Activated CD8-positive, alpha-beta memory T cell treated with anti-CD3 and anti-CD28 coated beads, Interleukin-2, amount 10 ng/mL, durations not matched to agents 7 days and 5 days (primary cell): ENCODE measurements at places on chromosomes 7 and 10.

- no peak for DNase-seq
- H3K4me1 ChIP-seq, result no peaks in the 10 kb centered on the region
- H3K27me3 ChIP-seq, result peaks cover 17% of the 10 kb centered on the region
- no peaks in the 10 kb centered on the region for H3K36me3 ChIP-seq
These were observed 355.3 kb upstream of the NPVF start for GRCh38 chr7:25583621-25584020.

DNA sequence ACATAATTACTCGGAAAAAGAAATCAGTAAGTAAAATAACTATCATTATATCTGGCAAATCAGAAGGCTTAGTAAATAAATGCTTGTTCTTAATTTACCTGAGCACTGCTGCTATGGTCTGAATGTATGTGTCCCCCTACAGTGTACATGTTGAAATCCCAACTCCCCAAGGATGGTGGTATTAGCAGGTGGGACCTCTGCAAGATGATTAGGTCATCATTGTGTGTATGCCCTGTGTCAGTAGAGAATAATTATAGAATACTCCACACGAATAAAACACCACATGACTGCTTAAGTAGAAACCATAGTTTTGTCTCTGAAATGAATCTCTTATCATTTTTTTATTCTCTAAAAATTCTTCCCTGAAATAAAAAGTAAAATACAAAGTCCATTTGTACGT, 101.6 kb downstream of the RNF133 start:
- no peak overlapping the region for H3K27ac ChIP-seq
- H3K4me1 ChIP-seq, result no peaks in the 10 kb centered on the region

DNA sequence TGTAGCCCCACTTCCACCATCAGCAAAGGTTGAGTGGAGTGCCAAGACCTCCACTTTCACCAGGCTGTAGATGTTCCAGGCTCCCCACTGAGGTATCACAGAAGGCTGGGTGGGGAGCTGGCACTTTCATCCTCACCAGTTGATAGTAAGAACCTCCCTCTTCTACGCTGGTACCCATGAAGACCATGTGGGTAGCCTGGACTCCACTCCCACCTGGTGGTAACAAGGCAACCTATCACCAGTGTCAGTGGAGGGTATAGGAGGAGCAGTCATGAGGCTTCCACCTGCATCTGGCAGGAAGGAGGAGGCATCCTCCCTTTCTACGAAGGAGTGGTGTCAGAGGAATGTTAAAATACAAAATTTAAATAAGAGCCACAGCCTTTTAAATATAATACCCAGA, 4.4 kb downstream of the SMIM30 start:
- H3K4me3 ChIP-seq, result no peak overlapping the region
- peaks cover 21% of the 10 kb centered on the region for H3K36me3 ChIP-seq
- peaks cover 21% of the 10 kb centered on the region for H3K4me1 ChIP-seq
- no peak for DNase-seq
- H3K27me3 ChIP-seq, result no peaks in the 10 kb centered on the region

DNA sequence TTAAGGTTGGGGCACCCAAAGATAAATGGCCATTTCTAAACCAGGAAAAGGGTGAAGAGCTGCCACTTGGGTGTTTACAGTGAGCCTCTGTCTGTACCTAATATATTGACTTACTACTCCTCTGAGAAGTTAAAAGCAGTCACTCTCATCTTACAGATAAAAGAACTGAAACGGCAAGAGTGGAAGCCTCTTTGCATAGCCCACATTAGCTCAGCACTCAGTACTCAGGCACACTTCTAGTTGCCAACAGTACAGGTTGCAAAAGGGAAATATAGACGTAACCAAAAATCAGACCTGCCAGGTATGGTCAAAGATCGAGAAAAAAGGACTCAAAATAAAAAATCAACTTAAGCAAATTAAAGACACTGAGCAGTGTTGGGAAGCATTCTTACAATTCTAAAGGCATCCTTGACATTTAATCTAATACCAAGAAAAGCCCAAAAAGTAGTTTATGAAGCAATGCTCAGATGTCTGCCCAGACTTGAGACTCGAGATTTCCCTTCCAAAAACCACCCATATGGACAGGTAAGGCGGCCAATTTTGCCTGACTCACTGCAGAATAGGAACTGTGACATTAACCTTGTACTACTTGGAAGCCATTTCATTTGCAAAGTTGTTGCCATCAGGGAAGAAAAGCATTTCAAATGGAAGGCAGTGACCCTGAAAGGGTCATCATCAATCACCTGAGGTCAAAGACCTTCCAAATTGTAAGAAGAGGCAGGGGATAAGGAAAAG, 139.3 kb downstream of the SLC25A13 start:
- H3K4me3 ChIP-seq, result no peak overlapping the region
- H3K4me1 ChIP-seq, result no peaks in the 10 kb centered on the region
- H3K27me3 ChIP-seq, result no peaks in the 10 kb centered on the region
- DNase-seq, result no peak

DNA sequence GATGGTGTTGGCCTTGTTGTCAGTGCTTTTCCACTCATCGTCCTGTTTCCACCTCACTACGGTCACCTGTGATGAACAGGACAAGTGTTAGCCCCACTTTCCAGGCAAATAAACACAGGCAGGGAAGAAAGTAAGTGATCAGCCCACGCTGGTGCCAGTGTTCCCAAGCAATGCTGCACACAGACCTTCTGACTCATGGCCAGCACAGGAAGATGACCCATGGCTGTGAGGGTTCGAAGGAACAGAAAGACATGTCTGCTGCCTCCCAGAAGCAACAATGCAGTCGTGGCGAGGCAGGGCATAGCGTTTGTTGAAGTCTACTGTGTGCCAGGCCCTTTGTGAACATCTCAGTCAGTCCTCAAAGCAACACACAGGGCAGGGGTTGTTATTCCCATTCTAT, 35.7 kb downstream of the SLC29A3 start:
- DNase-seq, result no peak
- H3K36me3 ChIP-seq, result no peaks in the 10 kb centered on the region
- H3K27me3 ChIP-seq, result no peaks in the 10 kb centered on the region

- H3K36me3 ChIP-seq, result no peaks in the 10 kb centered on the region
- H3K4me1 ChIP-seq, result no peaks in the 10 kb centered on the region
- no peak overlapping the region for H3K4me3 ChIP-seq
- no peaks in the 10 kb centered on the region for H3K27me3 ChIP-seq
These were observed 202.2 kb upstream of the KIAA1217 start for GRCh38 chr10:24006741-24007140.

- H3K36me3 ChIP-seq, result peaks cover 35% of the 10 kb centered on the region
- H3K27ac ChIP-seq, result no peak overlapping the region
- H3K27me3 ChIP-seq, result no peaks in the 10 kb centered on the region
- DNase-seq, result no peak
- H3K4me1 ChIP-seq, result no peaks in the 10 kb centered on the region
These were observed 29.0 kb downstream of the DHTKD1 start for GRCh38 chr10:12097791-12098190.

DNA sequence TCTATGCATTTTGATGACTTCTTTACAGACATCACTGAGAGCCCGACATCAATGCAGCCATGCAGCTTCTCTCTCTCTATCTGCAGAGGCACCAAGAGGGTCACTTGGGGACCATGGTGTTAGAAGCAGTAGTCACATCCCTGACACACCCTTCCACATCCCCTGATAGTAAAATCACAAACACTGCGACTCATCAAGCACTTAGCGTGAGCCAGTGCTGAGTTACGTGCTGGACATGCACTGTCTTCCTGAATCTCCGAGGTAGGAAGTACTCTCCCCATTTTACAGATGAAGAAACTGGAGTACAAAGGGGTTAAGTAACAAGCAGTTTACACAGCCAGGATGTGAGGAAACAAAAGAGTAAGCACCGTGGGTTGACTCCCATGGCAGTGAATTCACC, 109.2 kb downstream of the OSBPL3 start:
- no peak for DNase-seq
- no peaks in the 10 kb centered on the region for H3K27me3 ChIP-seq
- H3K36me3 ChIP-seq, result peaks cover 55% of the 10 kb centered on the region
- peaks cover 39% of the 10 kb centered on the region for H3K4me1 ChIP-seq
- H3K4me3 ChIP-seq, result no peak overlapping the region
- no peak overlapping the region for H3K27ac ChIP-seq

DNA sequence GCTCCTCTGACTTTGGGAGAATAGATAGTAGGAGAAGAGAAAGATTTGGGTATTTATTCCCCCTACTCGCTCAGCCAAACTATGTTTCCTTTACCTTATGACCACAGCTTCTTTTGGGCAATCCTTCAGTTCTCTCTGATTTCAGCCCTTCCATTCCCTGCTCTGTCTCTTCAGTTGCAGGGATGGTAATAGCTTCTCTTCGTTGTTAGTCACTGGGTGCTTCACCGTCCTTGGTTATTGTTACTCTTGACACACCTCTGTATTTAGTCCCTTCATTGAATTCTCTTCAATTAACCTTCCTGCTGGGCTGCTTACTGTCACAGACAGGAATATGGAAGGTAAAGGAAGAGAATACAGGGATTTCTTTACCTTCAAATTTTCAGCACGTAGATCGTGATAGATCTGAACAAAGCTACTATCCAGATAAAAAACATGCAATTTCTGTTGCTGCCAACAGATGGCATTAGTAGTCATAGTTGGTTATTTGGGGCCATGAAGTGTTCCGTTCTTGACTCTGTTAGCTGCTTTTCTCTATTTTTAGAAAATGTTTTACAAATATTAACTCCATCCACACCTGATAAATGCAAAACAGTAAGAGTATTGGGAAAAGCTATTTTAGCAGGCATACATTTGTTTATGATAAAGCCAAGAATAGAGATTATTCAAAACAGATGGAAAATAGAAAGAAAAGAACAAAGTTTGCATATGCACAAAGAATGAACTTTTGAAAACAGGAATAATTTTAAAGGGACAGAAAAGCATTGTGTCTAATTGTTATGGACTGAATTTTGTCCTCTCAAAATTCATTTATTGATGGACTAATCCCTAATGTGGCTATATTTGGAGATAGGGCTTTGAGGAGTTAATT, 14.0 kb upstream of the PTTG1IP2 start:
- H3K4me3 ChIP-seq, result no peak overlapping the region
- H3K4me1 ChIP-seq, result peaks cover 6% of the 10 kb centered on the region

GRCh38 chr10:121519901-121520493, 78.2 kb downstream of the FGFR2 start:
- H3K27ac ChIP-seq, result no peak overlapping the region
- DNase-seq, result no peak
- H3K4me1 ChIP-seq, result peaks cover 8% of the 10 kb centered on the region

GRCh38 chr10:77310288-77310840, 327.2 kb downstream of the KCNMA1 start:
- no peaks in the 10 kb centered on the region for H3K36me3 ChIP-seq
- no peak overlapping the region for H3K27ac ChIP-seq
- DNase-seq, result no peak

DNA sequence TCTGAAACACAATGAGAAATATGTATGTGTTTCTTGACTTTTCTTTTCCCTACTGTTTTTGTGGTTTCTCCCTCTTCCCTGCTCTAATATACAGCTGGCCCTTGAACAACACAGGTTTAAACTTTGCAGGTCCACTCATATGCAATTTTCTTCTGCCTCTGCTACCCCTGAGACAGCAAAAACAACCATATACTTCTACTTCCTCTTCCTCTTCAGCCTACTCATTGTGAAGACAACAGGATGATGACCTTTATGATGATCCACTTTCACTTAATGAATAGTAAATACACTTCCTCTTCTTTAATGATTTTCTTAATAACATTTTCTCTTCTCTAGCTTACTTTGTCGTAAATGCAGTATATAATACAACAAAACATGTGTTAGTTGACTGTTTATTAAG, 35.0 kb upstream of the DGKB start:
- no peaks in the 10 kb centered on the region for H3K27me3 ChIP-seq
- no peaks in the 10 kb centered on the region for H3K36me3 ChIP-seq
- no peak overlapping the region for H3K4me3 ChIP-seq

GRCh38 chr7:33556472-33556871, 348.9 kb upstream of the BMPER start:
- no peak for DNase-seq
- H3K27me3 ChIP-seq, result no peaks in the 10 kb centered on the region
- H3K27ac ChIP-seq, result no peak overlapping the region
- no peak overlapping the region for H3K4me3 ChIP-seq

DNA sequence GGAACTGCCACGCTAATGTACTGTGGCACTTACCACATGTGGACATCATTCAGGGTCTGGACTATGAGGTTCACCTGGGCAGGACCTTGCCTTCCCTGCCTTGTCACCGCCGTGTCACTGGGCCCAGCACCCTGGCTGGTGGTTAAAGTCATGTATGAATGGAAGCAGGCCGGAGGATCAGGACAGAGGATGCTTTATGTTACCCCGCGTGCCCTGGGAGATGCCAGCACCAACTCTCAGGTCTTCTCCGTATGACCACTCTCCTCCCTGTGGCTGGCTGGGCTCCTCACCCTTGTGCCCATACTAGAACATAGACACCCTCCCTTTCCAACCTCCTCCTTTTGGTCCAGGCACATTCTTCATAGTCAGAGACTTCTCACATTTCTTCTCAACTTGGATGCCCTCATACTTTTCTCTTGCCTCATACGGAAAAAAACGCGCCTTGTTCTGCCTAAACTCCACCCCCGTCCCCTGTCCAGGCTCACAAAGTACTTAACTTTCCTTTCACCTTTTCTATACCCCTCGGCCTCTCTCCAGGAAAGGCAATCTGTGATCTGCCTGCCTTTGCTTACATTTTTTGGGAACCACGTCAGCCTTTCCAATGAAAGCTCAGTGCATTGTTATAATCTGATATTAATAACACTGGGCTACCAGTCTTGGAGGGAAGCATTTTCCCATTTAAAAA, 240.0 kb downstream of the TEX36 start:
- H3K4me3 ChIP-seq, result no peak overlapping the region
- H3K36me3 ChIP-seq, result no peaks in the 10 kb centered on the region

GRCh38 chr7:158166386-158167340, 421.0 kb downstream of the PTPRN2 start:
- H3K27ac ChIP-seq, result no peak overlapping the region
- no peak overlapping the region for H3K4me3 ChIP-seq
- H3K27me3 ChIP-seq, result no peaks in the 10 kb centered on the region
- no peaks in the 10 kb centered on the region for H3K4me1 ChIP-seq

DNA sequence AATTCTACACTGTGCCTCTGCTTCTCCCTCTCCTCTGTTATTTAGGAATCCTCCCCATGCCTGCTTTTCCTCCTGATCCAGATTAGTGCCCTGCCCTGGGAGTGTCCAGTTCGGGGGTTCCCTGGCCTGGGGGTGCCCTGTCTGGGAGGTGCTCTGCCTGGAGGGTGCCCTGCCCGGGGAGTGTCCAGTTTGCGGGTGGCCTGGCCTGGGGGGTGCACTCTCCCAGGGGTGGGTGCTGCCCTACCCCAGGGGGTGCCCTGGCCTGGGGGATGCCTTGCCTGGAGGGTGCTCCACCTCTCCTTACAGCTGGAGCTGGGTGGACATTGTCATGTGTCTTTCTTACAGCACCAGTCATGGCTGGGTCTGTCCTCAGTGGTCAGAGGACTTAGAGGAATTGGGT, 20.2 kb downstream of the RAMP3 start:
- no peaks in the 10 kb centered on the region for H3K36me3 ChIP-seq
- no peak overlapping the region for H3K27ac ChIP-seq
- no peak overlapping the region for H3K4me3 ChIP-seq
- peaks cover 12% of the 10 kb centered on the region for H3K27me3 ChIP-seq
- DNase-seq, result no peak

GRCh38 chr7:139557857-139558581, 34.5 kb downstream of the CLEC2L start:
- H3K36me3 ChIP-seq, result no peaks in the 10 kb centered on the region
- H3K27me3 ChIP-seq, result peaks cover 23% of the 10 kb centered on the region
- H3K4me3 ChIP-seq, result no peak overlapping the region
- H3K4me1 ChIP-seq, result no peaks in the 10 kb centered on the region
- no peak overlapping the region for H3K27ac ChIP-seq

- DNase-seq, result no peak
- H3K4me3 ChIP-seq, result no peak overlapping the region
- no peaks in the 10 kb centered on the region for H3K27me3 ChIP-seq
- H3K4me1 ChIP-seq, result no peaks in the 10 kb centered on the region
- H3K27ac ChIP-seq, result no peak overlapping the region
These were observed 135.2 kb downstream of the CYP26A1 start for GRCh38 chr10:93208717-93209464.

GRCh38 chr10:85596389-85596788, 770.2 kb downstream of the GRID1 start:
- H3K36me3 ChIP-seq, result no peaks in the 10 kb centered on the region
- H3K4me1 ChIP-seq, result peaks cover 7% of the 10 kb centered on the region
- H3K4me3 ChIP-seq, result no peak overlapping the region
- DNase-seq, result no peak
